ENCODE measurements at places on chromosomes 2 and 18.
A peak's percentile ranks its signal among the peaks of the same experiment; 100 is the strongest.

DNA sequence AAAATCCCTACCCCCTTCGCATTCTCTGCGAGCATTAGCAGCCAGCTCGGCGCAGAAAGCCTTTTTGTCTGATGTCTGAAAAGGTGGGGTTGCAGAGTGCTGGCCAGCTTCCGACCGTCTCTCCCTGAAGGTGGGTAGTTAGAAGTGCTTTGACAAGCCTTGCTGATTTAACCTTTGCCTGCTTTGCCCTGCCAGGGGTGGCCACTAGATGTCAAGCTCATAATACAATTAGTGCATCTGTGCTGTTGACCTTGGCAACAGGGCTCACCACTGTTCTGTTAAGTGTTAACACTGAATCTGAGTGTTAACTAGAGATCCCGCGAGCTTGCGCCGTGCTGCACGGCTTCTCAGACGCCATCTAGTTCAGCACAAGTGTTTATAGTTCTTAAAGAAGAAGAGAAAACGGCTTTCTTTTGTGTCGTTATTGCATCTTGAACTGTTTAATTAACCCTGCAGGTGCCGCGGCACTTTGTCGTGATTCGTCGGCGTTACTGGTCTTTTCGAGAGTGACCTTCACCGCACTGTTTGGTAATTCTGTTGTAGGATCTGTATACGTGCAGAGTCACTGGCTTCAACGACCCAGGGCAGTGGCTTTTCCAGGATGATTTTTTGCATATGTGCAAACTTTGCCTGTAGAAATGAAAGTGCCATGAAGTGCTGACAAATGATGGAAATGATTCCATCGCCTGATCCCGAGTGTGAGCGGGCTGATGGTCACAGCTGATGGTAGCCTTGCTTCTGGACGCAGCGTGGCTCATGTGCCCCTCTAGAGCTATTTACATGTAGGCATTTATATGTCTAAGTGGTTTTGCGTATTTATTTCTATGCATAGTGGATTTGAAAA is 5.5 kb downstream of the SALL3 start:
- peak; percentile 17 for DNase-seq

DNA sequence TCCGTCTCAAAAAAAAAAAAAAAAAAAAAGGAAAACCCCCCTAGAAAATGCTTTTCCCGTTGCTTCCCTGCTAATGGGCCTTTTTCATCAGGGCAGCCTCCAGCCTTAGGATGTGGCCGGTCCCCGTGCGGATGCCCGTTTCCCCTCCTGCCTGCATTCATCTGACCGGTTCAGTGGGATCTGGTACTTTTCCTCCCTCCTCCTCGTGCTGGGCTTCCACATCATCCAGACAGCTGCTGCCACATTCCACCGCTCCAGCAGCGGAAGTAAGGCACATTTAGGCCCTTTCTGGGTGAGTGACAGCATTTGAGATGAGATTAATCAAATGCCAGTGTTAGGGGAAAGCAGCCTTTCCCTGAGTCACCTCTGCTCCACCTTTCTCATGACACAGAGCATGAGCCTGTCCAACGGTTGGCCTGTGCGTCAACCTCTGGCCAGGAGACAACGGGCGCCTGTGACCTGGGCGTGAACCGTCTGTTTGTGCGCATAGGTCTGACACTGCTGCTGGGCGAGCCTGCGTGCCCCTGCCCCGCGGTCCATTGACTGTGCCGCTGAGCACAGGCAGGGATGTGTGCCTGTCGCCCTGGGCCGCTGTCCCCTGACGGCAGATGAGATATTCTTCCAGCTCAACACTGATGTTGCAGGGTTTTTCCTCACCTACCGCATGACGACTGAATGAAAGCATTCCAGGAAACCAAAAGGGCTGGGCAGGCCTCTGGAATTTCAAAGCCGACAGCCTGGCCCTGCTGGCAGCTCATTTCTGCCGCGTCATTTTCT is 174.0 kb downstream of the TGIF1 start:
- DNase-seq = no peak

DNA sequence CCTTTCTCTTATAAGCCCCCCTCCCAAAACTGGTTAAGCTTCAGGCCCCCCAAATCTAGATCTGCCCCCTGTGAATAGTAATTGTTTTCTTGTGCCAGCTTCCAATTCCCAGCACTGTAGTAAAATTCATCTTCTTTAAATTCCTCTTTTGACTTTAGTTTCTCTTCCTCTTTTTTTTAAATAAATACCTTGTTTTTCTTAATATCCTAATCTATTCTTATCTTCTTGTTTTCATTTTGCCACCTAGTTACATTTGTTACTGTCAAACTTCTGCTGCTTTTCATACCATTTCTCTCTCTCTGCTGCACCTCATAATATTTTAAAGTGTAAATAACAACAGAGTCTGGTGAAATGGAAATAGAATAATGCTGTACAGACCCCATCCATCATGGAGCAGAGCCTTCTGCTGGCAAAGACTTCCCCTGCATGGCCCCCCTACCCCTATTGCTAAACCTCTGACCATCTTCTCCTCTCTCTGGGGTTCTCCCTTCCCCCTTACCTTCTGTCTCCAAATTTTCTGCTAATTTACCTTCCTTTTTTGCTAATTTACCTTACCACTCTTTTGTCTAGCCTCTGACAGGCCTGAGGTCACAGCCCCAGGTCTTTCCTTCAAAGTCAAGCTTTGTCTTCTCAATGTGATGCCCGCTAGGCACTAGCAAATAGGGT is 94.9 kb upstream of the PAPOLG start:
- DNase-seq = no peak

- DNase-seq = no peak
Measured at GRCh38 chr18:40313030-40313642, 1641.9 kb upstream of the PIK3C3 start.

DNA sequence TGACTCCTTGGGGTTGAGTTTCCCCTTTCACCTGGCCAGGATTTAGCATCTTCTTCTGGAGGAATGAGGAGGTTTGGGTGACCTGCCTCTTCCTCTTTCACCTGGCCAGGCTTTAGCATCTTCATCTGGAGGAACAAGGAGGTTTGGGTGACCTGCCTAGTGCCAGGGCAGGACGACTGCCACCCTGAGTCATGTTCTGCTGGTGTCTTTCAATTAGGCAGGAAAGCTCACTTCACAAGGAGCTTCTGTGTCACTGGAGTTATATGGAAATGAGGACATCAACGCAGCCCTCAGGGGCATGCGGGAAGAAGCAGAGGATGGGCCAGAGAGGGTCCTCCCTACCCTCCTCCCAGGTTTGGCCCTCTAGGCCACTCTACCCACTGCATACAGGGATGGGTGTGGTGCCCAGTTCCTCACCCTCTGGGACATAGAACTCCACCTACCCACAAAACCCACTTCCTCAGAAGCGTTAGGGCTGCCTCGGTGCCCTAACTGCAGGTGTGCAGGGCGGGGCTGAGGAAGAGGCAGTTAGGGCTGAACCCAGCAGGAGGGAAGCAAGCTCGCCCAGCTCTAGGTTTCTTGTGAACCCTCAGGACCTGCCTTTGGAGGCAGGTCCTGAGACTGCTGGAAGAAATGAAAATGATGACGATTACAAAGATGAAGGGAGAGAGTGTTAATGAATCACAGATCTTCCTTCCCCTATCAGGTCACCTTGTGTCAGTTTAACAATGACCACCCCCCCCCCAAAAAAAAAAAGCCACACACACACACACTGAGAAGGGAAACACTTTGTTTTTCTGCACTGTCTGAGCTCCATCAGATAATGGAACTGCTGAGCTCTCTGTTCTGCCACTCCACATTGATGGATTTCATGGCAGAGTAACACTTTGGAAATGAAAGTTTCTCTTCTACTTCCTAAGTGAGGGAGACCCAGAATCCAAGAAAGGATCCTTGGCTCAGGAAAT is 71.0 kb downstream of the ARL4C start:
- DNase-seq = no peak

GRCh38 chr2:5756272-5756671 is 64.1 kb downstream of the SOX11 start:
- DNase-seq = no peak

DNA sequence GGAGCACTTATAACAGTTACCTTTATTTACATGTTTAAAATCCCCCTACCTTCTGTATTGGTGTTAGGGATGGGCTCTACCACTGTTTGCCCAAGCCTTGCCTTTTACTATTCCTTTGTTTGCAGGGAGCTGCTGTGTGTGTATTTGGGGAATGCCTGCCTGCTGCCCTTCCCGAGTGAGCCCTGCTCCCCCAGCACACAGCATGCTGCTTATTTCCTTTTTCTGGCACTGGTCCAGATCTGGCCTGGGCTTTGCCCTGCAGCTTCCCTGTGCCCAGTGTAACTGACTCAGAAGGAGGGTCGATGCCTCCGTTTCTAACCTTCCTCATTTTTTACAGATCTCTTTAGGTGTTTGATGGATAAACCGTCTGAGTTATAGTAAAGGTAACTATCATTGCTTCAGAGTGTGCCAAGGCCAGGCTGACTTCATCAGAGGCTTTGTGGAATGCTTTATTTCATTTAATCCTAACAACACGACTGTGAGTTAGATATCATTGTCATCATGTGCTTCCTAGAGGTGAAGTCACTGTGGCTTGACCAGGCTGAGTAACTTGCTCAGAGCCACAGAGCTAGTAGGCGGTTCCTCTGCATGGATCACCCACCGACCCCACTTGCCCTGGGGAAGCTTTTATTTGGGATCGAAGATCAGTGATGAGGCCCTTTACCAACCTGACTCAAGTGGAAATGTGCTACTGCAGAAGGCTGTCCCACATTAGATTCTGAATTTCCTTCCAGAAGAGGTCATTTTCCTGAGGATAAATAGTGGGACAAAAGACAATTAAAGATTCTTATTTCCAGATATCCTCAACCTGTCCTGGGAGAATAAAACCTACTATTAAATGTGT is 238.8 kb downstream of the ZNF407 start:
- peak; percentile 30 for DNase-seq

DNA sequence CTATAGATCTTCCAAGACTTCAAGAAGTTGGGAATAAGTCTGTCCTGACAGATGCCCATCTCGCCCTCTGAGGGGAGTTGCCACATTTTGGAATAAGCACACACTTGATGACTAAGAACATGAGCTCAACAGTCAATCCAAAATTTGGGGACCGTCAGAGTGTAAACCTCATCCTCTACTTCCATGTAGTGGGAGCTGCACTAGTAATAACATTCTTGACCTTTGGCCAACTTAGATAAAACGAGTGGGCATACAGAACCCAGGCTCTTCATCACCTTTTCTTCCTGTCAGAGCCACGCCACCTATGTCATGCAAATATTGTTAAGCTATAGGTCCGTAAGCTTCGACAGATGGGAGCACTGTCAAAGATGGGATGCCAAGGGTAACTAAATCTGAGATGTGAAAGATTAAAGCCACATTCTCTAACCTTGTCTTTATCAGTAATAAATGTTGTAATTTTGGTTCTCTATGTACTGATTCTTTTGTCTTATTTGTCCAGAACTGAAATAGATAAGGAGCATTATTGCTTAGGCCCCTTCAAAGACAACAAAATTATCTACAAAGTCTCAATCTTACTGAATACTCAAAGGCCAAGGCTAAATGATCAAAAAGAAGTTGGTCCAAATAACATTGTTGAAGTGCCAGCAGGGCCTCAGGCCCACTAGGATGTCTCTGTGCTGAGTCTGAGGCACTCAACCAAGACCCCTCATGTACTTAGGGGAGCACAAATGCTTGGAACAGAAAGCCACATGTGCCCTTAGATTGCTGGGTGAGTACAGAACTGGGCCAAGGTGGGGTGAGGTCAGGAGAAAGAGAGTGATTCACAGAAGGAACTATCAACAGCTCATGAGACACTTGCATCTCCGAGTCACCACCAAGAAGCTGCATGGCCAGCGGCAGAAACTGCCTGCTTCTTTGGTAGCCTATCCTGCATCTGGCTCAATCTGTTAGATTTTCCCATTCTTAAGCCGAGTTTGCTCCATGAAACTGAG is 15.0 kb downstream of the CDH2 start:
- no peak for DNase-seq

- DNase-seq = no peak
Measured at GRCh38 chr2:62307469-62308389, 111.8 kb downstream of the B3GNT2 start.

DNA sequence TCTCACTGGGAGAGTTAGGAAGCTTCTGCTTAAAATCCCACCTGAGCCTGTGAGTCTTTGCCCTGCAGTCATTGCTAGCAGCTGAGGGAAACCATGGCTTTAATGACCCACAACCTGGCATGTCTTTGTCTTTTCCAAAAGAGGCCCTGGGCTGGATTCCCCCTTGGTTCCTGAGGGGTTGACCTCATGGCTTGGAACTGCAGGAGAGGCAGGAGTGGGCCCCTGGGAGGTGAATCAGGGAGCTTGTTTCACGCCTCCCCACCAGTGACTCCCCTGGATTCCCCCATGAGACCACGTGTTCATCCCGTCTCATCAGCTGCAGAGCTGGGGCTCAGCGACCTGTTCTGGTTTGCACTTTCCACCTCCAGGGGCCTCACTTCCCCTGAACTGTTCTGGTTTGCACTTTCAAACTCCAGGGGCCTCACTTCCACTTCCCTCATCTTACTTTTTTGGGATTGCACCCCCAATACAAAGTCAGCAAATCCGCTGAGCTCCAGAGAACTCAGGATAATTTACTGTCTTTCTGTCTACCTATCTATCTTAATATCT is 58.5 kb upstream of the TMEM18 start:
- no peak for DNase-seq

DNA sequence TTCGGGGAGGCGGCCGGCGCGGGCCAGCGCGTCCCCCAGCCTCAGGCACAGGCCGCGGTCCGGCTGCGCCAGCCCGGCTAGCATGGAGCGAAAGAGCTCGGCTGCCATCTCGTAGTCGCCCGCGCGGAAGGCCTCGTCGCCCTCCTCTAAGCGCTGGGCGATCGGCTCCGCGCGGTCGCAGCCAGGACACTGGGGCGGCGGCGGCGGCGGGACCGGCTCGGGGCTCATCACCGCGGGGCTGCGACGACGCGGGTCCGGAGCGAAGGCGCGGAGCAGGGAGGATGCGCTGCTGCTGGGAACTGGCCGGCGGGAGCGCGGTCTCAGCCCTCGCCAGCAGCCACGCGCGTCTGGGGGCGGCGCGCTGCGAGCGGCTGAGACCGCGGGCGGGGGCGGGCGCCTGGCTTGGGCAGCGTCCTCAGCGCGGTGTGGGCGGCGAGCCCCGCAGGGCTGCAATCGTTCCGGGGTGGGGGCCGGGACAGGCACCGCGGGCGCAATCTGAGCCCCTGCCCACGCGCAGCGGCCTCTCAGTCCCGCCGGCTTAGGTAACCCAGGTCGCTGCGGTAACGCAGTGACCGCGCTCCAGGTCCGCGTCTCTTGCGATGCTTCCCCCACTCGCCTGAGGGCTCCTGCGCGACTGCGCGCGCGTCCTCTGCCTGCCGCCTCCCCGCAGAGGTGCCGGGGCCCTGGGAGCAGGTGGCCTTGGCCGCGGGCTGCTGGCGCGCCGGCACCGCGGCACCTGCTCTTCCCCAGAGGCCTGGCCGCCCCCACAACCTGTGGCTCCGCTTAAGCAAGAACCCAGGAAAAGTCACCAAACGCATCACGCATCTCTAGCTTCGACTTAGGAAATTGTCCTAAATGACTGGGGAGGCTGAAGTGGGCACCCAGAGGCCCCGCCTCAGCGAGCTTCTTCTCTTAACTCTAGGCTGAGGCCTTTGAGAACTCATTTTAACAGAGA is at the start of gene LONRF2:
Gene LONRF2, minus strand, starts transcription at position 636 of the 955 bp plus-strand sequence. Its CDS starts 408 bp downstream, at position 228.
- peak; percentile 30 for DNase-seq

- DNase-seq = no peak
Measured at GRCh38 chr2:104976603-104977120, 61.2 kb upstream of the MRPS9 start.

GRCh38 chr18:32730620-32731091 is 42.2 kb downstream of the KLHL14 start:
- DNase-seq = no peak
